Foreskin keratinocyte (primary cell): ENCODE measurements at places on chromosomes 1 and 21. TPM values are rescaled to one million over a fixed set of nuclear protein-coding genes. Genes with fewer than 3 reads are reported as not detected.
A peak's percentile ranks its signal among the peaks of the same experiment; 100 is the strongest.

GRCh38 chr1:114700036-114700600 lies 4.8 kb upstream of the AMPD1 start:
- DNase-seq, result peak; percentile 35

GRCh38 chr21:16310176-16310575 lies 580.4 kb downstream of the USP25 start:
- DNase-seq, result no peak

DNA sequence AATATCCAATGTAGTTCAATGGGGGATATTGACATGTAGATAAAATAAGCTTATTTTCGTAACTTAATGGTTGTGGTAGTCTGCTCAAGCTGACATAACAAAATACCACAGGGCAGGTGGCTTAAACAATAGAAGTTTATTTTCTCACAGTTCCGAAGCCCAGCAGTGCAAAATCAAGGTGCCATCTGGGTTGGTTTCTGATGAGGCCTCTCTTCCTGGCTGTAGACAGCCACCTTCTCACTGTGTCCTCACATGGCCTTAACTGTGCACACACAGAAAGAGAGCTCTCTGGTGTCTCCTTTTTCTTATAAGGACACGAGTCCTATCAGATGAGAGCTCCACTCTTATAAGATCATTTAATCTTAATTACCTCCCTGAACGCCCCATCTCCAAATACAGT lies 64.8 kb upstream of the IPO9 start:
- no peak for DNase-seq

GRCh38 chr1:4611563-4612341 lies 42.7 kb upstream of the AJAP1 start:
- DNase-seq, result no peak

Gene CD52
- 0.25 TPM in 1 of 2 replicates, not detected in the other for total RNA-seq

DNA sequence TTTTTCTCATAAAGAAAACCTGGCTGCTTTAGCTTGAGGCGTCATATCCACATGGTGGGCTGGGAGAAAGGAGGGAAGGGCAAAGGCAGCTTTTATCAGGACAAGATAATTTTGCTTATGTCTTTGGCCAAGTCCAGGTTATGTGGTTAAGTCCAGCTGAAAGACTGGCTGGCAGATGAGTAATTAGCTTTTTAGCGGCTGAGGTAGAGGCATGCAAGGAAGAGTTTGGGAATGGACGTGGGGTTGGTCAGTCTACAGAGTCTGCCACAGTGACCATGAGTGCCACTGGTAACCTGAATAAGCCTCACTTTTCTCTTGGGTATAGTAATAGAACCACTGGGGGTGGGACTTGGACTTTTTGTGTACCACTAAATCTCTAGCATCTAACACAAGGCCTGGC lies 39.8 kb downstream of the NEK7 start:
- no peak for DNase-seq

- no peak for DNase-seq
Measured at GRCh38 chr1:228795596-228795995, 60.3 kb downstream of the RHOU start.

DNA sequence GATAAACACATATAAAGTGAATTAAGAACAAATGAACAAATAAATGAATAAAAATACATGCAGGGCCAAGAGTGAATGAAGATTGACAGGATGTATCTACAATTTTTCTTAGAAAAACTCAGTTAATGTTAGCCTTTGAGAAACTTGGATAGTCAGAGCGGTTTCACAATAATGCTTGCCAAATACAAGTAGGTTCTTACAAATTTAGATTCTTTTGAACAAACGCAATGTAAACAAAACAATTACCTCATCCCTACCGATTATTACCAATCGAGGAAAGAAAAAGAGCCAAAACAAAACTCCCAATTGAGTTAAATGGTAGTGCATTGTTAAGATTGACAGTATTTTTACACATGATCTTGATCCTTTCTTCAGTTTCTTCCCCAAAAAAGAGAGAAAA lies 176.9 kb upstream of the DEPDC1 start:
- DNase-seq, result no peak

Gene KIF17
- 1.5 and 1.8 TPM in 2 replicates for total RNA-seq

Gene SEMA4A
- 9.7 and 9.9 TPM in 2 replicates for total RNA-seq

- DNase-seq, result no peak
Measured at GRCh38 chr1:207219979-207220889, 101.2 kb upstream of the CD55 start.

DNA sequence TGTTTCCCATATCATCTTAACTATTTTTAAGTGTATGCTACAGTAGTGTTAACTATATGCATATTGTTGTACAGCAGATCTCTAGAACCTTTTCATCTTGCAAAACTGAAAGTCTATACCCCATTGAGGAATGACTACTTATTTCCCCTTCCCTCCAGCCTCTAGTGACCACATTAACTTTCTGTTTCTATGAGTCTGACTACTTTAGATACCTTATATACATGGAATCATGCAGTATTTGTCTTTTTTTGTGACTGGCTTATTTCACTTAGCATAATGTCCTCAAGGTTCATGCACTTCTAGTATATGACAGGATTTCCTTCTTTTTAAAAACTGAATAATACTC lies 96.5 kb upstream of the BTG3 start:
- DNase-seq, result no peak

DNA sequence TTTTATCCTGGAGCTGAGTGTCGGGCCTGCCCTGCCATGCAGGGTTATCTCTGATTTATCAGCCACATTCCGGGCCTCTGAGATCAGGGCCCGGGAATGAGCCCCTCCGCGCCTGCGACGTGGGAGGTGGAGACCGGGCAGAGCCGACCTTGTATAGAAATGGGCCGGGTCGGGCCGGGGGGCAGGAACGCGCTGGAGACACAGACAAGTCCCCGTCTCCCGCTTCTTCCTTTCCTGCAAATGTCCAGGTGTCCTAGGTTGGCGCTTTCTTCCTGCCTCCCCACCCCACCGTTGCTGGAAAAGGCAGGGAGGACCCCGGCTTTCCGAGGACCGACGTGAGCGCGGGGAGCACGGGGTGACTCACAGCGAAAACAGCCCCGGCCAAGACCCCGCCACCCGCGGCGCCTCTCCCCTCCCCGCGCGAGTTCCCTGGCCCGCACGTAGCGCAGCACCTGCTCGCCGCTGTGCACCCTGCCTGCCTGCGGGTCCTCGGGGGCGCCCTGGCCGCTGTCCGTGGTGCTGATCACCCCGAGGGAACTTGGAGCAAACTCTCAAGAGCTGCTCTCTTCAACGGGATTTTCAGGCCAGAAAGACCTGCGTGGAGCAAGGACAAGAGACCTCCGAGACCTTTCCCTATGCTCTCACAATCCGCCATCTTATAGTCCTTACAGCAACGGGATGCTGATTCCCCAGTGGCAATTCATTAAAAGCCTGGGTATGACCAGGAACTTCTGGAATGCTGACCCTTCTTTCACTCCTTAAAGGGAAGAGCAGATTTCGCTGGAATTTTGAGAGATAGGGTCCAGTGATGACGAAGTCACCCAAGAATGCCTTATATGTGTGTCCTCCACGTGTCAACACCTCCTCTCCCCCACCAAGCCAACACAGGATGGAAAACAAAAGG lies 475 bp upstream of the NPPB start:
- no peak for DNase-seq

Gene RGS4
- total RNA-seq, result 0.28 and 0.31 TPM in 2 replicates

Gene CYP4A22
- not detected in 2 replicates for total RNA-seq

DNA sequence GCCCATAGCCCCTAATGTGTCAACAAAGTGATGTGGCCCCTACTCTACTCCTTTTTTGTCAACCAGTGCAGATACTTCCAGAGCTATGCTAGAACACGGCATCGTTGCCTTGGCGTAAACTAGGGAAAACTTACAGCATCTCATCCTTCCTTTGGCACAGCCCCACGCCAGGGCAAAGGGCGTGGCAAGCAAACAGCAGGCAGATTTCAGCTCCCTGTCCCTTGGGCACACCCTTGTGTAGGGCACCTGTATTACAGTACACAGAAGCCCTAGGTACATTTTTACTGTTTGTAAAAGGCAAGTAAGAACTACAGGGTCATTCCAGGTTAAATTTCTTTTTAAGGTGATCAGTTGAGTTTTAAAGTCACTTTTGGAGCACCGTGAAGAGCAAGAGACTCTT lies 29.3 kb downstream of the PRDX6 start:
- no peak for DNase-seq

DNA sequence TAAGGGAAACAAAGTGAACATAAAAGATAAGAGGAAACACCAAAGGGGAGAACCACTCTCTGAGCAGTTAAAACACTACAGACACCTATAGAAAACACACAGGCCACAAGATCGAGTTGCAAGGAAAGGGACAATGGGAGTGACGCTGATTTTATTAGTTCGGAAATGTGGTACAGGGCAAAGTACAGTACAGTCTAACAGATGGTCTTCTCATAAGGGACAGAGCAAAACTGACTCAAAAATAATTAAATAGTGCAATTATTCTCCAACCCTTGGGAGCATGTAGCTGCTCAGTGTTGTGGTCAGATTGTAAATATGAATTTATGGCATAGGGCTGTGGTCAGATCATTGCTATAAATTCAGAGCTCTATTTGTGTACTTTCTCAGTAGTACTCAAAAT lies 352.0 kb downstream of the USH2A start:
- no peak for DNase-seq

DNA sequence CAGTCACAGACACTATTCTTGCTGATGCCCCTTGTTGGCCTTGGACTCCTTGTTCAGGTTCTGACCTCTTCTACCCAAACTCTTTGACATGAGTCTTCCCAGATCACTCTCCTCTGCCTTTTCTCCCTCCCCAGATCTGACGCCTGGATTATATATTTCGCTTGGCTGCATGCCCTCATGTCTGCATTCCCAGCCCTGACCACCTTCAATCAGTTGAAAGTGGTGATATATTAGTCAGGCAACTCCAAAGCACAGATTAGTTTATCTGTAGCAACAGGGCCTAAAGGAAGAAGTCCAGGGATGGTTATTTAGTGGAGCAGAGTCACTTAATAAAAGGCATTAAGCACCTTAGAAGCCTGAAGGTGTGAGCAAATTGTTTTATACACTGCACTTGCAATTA lies 110.0 kb upstream of the GUCA2B start:
- DNase-seq, result no peak

DNA sequence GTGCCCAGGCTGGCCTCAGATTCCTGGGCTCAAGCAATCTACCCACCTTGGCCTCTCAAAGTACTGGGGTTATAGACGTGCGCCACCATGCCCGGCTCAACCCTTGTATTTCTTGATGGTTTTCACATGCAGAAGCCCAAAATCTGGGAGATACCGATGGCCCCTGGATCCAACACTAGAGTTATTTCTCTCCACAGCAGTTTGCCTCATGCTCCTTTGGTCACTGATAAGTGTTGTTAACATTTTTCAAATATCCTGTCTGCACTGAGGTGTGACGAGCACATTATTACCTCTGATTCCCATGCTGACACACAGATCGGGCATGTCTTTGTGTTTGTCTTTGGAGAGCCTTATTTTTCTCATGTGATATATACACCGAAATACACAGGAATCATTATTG lies 107.0 kb downstream of the KIF26B start:
- DNase-seq, result no peak

DNA sequence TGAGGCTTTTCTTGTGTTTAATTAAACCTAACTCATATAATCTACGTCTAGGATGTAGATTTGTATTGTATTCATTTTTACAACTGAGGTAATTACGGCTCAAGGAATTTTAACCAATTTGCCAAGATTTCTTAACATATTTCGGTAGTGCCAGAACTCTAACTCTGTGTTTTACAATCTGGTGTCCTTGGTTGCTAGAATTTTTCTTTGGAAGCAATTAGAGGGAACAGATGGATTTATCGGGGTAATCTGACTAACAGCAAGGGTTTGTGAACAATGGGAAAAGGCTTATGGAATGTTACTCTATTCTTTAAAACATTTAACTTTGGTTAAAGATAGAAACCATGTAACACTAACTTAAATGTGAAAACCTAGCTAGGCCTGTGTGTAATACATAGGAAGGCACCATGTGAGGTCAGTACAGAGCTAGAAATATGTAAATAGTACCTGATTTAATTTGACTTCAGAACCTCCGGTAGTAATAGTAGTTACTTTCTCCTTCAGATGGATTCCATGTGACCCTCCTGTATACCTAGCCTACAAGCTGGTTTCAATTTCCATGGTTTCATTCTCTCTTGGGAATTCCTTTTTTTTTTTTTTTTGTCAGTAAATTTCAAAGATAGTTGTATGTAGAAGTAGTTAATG lies 1.2 kb downstream of the MTF2 start:
- DNase-seq, result peak; percentile 69

GRCh38 chr1:102174259-102174863 lies 177.6 kb upstream of the OLFM3 start:
- DNase-seq, result no peak

Gene YRDC
- 22.6 and 24.4 TPM in 2 replicates for total RNA-seq

Gene POU3F1
- 0.14 and 0.25 TPM in 2 replicates for total RNA-seq

Gene AIDA
- total RNA-seq, result 76.3 and 83.7 TPM in 2 replicates

DNA sequence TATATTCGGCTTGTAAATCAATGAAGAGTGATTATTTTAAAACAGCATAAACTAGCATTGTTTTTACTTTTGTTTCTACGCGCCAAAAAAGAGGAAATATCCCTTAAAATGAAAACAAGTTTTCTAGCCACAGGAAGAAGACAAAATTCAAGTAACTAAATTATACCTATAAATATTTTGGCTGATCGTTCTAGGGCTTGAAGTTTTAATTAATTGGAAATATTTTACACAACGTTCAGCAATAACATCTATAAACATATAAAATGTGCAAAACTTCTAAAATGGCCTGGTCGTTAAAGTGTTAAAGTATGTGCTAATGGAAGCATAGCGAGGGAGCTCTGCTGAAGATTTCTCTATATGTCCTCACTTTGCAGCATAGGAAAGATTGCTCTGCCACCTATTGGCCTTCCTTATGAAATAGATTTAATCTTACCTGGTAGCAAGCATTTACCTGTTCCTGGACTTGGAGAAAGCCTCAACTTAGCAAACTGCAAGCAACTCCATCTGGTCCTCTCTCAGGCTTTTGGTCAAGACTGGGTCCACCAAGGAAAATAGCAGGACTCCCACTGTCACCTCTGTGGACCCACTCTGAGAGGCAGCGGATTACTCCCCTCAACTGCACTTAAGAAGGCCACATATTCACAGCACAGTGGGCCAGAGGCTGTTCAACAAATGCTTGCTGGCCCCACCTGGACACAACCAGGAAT lies 351.3 kb upstream of the RUNX1 start:
- DNase-seq, result peak; percentile 58

GRCh38 chr21:45786660-45787059 lies 143.1 kb downstream of the PCBP3 start:
- no peak for DNase-seq

GRCh38 chr1:119617751-119618691 lies 30.0 kb downstream of the ZNF697 start:
- DNase-seq, result no peak

DNA sequence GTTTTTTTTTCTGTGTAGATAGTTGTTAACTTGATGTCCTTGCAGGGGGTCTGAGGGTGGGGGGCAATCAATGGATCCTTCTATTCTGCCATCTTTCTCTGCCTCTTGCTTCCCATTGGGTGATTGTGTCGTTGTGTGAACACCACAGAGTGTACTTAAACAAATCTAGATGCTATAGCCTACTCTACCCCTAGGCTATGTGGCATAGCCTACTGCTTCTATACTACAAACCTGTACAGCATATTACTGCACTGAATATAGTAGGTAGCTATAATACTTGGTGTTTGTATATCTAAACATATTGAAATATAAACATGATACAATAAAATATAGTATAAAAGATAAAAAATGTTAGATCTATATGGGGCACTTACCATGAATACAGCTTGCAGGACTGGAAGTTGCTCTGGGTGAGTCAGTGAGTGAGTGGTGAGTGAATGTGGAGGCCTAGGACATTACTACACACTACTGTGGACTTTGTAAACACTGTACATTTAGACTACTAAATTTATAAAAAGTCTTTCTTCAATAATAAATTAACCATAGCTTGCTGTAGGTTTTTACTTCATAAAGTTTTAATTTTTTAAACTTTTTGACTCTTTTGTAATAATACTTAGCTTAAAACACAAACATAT lies 105.4 kb downstream of the CENPF start:
- DNase-seq, result no peak

Gene FCGR2B
- total RNA-seq, result not detected in 2 replicates

Gene FTCD
- not detected in 2 replicates for total RNA-seq

Gene UMODL1
- not detected in 2 replicates for total RNA-seq
